ENCODE measurements at places on chromosomes 3 and 15.

DNA sequence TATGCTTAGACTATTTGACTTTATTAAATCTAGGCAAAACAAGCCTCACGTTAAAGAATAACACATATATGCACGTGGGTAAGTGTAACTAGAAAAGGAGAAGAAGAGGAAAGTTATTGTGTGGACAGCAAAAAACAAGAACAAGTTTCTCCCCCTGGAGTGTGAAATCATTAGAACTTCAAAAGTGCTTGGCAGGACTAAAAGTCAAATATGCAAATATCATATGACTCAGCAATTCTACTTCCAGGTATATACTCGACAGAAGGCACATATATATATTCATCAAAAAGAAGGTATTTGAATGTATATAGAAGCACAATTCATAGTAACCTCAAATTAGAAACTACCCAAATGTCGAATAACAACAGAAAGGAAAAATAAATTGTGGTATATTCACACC is 68.9 kb upstream of the STXBP5L start:
- DNase-seq: no peak

GRCh38 chr3:184241447-184242296 is 7.1 kb downstream of the ALG3 start:
- no peak for DNase-seq

GRCh38 chr3:10280571-10280970 is 12.2 kb downstream of the GHRL start:
- DNase-seq: no peak

DNA sequence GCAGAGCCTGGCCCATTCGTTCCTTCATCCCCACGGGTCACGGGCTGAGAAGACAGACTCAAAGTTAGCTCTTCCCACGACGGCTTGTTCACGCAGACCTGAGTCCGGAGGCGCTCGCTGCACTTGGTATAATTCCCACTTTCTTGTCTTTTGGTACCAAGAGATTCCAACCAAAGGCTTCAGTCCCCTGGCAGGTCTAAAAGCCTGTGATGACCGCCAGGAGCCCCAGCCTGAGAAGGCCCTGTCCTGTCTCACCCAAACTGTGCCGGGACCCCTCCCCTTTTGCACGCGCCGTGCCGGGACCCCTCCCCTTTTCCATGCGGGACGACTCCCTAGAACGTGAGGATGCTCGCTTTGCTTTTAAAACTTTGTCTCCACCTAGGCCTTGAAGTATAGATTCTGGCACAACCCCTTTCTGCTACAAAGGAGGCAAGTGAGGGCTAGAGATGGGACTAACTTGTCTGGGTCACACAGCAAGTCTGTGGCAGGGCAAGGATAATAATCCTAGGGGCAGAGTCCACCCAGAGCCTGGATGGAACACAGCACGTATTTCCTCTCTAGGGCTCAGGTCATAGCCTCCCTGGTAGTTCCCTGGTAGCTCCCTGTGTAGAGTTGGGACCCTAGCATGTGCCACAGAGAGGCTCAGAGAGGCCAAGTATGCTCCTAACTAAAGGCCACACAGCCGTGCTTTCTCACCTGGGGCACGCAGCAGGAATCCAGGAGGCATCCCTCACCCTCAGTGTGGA is 211.3 kb downstream of the XXYLT1 start:
- DNase-seq: no peak

DNA sequence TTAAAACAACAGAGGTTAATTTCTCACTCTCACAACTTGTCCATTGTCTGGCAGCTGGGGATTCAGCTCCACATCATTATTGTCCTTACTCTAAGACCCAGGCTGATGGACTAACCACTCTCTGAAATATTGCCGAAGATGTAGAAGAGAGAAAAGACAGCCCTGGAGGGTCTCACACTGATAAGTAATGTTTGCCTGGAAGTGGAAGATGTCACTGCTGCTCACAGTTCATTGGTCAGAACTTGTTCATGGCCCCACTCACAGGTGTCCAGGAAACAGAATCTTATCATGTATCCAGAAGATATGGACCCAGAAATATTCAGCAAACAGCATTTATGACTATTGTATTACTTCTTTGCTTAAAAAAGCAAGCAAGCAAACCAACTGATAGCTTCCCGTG is 62.2 kb upstream of the LPP start:
- DNase-seq: no peak

DNA sequence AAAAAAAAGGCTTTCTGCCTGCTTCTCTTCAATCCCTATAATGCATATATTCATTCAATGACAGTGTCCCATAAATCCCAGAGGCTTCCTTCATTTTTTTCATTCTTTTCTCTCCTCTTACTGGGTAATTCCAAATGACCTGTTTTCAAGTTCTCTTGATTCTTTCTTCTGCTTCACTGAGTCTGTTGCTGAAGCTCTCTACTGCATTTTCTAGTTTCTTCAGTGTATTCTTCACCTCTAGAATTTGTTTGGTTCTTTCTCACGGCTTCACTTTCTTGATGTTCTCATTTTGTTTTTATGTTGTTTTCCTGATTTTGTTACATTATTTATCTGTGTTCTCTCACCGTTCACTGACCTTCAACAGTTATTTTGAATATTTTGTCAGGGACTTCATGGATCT is 141.6 kb downstream of the SCAPER start:
- no peak for DNase-seq

GRCh38 chr3:17094551-17094950 is 209.8 kb downstream of the PLCL2 start:
- DNase-seq: peak; percentile 87

GRCh38 chr3:175664911-175665310 is 805.8 kb downstream of the NAALADL2 start:
- DNase-seq: no peak

DNA sequence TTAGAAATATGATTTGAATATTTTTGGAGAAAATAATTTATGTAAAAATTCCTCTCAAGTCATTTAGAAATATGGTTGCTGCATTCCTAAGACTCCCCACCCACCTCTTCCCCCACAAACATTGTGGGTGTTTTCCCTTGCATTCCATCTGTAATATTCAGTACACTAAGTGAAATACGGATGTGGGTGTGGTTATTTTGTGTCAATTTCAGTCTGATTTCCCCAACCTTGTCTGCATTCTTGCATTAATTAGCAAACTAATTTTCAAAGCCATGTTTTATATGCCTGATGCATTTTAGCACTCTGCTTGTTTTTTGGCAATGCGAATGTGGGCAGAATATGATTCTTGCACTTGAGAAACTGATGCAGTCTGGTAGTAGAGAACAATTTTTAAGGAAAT is 408.3 kb upstream of the RGMA start:
- DNase-seq: no peak

DNA sequence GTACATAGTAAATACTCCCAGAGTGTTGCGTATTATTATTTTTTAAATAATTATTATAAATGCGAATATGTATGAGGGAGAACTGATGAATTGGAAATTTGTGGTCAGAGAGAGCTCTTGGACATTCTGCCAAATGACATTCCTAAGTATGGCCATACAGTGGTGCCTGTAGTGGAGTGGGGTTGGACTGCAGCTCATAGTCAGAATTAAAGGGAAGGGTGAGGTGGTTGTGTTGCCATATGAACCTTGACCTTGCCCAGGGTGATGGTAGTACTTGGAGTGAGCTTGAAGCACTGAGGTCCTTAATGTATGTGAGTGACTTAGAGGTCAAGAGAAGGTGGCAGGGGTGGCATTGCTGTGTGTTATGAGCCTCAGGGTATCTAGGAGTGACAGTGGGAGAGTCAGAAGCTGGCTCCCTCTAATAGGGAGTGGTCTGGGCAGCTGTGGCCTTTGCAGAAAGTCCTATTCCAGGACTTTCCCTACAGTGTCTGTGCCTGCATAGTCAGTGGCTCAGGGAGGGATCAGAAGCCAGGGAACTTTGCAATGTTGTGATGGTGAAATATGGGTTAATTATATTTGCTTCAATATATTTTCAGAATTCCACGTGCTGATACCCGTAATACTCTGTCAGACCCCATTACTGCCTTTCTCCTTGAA is 26.2 kb downstream of the PDE8A start:
- no peak for DNase-seq

DNA sequence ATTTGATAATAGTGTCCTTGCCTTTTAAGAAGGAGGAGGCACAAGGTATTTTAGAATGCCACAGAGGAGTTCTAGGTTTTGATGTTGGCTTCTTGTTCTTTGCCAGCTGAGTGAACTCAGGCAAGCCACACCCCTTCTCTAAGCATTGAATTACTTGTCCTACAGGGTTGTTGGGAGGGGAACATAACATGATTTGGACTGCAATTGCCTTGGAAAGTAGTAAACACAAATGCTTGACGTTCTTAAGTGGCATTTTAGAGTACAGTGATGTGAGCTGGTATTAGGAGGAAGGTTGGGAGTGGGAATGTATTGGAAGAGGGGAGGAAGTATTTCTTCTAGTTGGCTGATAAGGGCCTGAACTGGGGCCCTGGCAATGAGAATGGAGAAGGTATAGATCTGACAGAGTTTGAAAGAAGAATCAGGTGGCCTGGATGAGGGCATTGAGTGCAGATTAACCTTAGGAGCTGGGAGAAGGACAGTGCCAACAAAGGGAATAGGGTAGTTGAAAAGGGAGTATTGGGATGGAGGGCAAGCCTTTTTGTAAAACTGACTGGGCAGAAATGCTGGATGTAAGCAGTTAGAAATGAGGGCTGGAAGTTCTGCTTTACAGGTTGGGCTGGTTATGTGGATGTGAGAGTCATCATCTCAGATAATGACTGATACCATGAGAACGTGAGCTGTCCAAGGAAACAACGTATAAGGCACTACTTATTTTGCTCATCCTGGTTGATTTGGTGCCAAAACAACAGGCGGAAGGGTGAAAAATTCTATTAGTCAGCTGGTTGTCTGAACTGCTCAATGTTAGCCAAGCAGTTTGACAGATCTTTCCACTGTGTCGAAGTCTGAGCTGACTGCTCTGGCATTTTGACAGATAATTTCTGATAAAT is 16.7 kb downstream of the KAT2B start:
- no peak for DNase-seq

DNA sequence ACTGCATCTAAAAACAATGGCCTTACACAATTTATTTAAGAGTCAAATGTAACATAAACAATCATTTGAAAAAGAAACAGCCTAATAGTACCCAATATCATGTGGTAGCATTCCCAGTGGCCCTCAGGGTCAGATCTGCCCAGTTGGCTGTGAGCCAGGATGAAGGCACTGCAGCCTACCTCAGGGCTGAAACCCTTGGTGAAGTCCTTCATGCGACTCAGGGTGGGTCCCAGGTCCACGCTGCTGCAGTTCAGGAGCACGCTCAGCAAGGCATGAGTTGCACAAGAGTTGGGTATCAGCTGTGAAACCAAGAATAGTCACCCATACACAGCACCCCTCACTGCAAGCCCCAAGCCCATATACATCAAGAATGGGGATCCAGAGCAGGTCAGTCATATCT is 37.1 kb downstream of the SEMA3G start:
- no peak for DNase-seq

DNA sequence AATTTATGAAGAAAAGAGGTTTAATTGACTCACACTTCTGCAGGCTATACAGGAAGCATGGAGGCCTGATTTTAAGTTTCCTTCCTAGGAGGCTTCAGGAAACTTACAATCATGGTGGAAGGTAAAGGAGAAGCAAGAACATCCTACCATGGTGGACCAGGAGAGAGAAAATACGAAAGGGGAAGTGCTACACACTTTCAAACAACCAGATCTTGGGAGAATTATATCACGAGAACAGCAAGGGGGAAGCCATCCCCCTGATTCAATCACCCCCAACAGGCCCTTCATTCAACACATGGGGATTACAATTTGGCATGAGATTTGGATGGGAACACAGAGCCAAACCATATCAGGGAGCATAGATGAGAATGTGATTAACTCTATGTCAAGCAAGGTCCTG is 121.0 kb downstream of the MTHFS start:
- DNase-seq: no peak

DNA sequence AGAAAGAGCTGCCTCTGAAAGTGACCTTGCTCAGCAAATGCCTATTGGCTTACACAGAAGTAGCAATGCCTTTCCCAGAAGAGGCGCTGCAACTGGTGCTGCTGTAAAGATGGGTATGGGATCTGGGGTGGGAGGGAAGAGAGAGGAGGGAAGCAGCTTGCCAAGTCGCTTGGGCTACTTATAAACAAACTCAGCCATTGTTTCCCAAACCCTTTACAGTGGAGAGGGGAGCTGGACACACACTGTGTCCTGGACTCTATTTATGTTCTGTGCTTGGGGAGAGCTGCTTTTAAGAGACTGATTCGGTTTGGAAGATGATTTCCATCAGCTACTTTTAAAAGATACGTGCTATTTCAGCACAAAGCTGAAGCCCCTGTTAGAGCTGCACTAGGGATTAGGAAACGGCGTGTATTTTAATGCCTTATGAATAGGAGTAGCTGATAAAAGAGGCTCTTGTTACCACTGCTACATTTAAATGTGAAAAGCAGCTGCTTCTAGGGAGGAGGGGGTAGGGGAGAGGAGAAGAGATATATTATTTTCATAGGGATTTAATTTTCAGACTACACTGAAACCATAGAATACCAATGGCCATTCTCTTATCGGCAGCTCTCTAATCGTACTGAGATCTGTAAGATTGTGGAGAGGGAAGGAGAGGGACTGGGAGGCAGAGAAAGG is 440.6 kb downstream of the MCTP2 start:
- peak; percentile 57 for DNase-seq

- no peak for DNase-seq
Measured at GRCh38 chr3:114716126-114716525, 422.3 kb downstream of the TIGIT start.

- DNase-seq: no peak
Measured at GRCh38 chr3:169348276-169348675, 315.2 kb downstream of the MECOM start.

DNA sequence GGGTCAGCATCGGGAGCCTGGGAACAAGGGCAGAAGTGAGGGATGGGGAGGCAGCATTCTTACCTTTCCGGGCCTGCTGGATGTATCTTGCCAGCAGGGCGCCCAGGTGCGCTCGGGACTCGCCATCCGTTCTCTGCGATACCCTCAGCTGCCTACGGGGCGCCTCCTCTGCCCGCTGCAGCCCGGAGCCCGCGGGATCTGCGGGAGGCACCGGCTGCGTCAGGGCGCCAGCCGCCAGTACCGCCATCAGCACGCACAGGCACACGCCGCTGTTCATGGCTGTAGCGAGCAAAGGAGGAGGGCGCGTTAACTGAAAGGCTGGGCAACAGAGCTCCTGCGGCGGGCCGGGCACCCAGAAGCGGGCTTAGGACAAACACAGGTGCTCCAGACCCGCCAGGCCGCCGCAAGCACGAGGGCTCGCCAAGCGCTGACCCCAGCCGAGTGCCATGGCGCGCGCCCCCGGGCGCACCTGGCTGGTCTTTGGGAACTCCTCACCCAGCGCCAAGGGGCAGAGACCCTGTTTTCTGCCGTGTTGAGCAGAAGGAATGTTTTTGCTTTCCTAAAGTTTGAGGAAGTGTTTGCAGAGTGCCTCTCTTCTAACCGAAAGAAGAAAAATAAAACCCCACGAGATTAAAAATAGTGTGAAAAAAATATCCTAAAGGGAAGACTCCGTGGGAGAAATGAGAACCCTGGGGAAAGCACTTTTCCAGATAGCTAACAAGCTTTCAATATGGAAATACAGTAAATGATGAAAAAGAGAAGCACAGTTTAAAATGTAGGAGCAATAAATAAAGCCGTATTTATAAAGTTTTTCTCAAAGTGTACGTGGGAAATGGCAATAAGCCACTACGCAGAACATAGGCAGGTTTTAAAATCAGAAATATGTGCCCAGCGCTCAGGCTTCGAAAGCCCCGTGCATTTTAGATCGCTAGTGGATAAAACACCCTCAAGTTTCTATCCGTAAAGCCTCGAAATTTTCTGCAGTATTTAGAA is 2.3 kb downstream of the CCK start:
- DNase-seq: no peak
